H54 (cell line): ENCODE measurements at places on chromosomes 11 and 22.

DNA sequence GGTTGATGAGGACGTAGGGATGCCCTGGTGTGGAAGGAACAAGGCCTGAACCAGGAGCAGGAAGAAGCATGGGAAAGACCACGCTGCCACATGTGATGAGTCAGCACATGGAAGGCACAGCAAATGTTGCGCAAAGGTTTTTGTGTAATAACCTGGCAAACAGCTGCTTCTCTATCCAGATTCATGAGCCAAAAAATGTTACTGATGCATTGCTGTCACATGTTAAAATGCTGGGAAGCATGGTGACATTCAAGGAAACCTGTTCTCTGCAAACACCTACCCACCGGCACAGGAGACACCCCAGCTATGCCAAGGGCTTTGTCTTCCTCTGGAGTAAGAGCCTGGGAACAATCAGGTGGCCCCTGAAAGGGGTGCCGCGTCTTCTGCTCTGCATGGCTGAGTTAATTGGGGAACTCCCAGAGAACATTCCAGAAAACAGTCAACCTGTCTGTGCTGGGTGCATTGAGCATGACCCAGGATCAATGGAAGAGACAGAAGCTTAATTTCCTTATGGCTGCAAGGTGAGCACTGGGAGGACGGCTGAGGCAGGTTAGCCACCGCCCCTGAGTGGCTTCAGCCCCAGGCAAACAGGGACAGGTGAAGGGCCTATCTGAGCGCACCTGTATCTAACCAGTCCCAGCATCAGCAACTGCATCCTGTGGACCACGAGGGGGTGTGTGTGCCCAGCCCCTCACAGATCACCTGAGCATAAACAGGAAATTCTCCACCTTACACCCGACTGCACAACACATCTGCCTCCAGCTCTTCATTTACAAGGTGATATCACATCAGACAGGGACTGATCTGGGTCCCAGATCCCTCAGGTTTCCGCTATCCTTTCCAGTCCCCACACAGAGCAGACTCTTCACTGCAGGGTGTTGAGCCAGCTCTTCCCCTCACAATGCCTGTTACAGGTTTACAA, 108.4 kb downstream of the GGTLC2 start:
- DNase-seq: no peak

DNA sequence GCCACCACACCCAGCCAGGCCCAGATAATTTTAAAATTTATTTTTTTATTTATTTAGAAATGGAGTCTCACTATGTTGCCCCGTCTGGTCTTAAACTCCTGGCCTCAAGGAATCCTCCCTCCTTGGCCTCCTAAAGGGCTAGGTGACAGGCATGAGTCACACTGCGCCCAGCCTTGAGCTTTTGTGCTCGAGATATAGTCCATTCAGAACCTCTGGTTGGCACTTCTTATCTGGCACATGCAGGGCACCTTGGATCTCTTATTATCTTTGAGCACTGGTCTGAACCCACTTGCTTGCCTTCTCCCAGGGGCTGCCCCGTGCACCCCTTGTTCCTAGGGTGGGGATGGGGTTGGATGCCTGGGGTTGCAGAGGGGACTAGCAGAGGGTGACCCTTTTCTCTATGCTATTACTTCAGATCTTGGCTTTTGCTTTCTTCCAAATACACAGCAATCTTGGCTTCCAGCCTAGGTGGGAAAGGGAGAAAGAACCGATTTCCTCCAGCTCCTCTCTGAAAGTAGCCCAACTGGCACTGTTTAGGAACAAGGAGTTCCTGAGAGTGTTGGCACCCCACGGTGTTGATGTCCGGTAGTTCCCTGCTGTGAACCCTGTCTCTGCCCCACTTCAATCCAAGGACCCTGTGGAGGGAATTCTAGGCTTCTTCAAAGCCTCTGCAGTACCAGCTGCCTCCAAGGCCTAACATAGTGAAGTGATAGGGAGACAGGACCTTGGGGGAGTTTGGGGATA, 1.3 kb upstream of the SLC3A2 start:
- no peak for DNase-seq

- peak; percentile 17 for DNase-seq
Observed at GRCh38 chr11:31882951-31883392, 71.8 kb upstream of the PAX6 start.

- no peak for DNase-seq
Observed at GRCh38 chr22:22450343-22450839, 58.2 kb downstream of the ZNF280B start.

DNA sequence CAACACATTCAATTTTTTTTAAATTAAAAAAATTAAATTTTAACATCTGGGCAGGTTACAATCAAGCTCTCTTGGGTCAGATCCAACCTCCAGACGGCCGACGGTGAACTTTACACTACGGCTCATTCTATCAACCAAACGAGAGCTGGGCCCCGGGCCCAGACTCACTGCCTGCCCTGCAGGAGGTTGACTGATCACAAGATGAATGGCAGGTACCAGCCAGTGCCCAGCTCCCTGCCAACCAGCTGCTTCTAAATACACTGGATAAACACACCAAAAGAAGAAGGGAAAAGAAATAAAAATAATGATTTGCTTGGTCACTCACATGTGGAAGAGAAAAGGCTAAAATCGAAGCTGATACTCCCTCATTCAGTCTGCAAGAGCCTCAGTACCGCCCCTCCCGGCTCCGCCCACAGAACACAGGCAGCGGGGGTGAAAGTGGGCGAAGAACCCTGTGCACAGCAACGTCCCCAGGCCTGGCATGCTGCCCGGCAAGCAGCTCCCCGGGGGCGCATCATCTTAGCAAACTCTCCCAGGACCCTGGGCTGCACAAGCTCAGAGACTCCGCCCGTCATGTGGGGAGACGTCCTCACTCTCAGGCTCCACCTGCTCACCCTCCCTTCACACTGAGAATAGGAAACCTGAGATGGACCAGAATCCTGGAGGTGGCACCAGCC, 303.4 kb downstream of the SHANK2 start:
- DNase-seq: no peak

- DNase-seq: peak; percentile 33
Observed at GRCh38 chr11:128039140-128040021, 548.0 kb downstream of the ETS1 start.

DNA sequence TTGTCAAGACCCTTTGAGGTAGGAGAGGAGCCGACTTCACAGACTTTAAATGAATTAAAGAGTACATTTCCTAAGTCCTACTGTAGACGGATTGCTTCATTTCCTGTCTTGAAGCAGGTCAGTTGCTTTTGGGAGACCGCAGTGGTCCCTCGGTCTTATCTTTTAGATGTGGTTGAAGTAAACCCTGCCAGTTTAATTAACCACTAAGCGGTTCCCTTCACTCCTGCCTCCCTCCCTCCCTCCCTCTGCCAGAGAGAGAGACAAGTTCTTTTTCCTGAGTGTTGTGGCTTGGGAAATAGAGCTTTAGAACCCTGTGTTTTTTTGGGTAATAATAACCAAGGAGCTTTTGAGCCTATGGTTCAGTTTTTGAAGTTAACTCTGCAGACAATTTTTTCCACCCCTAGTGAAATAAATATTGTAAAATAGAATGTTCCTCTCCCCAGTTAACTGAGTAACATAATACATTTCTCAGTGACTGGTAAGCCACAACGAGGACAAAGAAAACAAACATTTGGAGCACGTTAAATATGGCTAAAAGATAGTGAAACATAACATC, 147.5 kb downstream of the LDLRAD3 start:
- DNase-seq: no peak

GRCh38 chr22:20138417-20138738, 6.8 kb downstream of the ZDHHC8 start:
- no peak for DNase-seq

DNA sequence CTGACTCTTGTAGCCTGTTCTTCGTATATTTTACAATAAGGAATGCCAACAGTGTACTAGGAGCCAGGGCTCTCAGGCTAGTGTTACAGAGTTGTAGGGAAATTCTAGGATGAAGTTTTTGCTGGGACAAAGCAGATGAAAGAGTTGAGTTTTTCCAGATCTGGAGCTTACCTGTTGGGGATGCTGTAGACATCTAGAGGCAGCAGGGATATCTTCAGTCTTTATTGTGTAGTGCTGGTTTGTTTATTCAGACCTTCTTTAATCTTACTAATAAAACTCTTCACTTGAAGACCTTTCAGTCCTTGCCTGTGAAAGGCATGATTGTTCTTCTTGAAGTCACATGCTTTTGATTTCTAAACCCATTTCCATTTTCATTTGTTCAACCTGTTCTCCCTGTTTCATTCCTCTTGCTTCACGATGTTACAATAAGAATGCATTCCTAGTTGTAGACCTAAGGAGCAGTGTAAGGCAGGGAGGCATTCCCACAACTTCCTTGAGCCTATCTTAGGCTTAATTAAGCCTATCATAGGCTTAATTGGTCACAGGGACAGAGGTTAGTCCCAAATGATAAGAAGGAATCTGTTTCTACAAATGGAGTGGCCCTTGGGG, 7.9 kb upstream of the SLC37A2 start:
- DNase-seq: no peak

DNA sequence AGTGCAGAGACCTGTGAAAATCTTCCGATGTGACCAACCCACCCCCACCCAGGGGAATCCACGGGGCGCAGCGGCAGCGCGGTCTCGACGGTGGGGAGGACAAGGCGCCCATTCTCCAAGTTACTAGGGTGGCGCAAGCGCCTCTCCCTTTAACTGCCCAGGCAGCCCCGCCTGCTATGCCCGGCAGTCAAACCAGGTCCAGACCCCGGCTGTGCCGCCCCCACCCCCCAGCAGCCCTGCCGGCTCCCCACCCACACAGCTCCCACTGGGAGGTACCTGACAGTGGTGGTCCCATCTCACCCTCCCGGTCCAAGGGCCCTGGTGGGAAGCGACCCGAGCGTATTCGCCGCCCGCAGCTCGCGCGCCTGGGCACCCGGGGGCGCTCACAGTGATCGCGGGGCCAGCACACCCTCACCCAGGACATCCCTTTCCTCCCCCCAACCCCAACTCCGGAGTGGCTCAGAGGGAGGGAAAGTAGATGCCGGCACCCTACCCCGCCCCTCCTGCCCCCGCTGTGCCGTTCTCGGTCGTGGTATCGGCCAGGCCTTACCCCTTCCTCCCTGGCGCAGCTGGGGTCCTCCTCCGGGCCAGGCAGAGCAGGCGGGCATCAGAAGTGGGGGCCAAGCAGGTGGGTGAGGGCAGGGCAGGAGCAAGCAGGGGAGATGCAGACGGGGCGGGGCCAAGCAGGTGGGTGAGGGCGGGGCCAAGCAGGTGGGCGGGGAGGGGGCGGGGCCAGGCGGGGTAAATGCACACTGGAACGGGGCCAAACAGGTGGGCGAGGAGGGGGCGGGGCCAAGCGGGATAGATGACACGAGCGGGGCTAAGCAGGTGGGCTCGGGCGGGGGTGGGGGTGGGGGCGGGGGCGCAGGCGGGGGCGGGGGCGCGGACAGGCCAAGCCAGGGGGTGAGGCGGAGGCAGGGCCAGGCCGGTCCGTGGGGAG, at the start of gene TRPM5:
TRPM5 (minus strand) TSS at position 634 of the 940 bp plus-strand sequence. CDS start 21,478 bp downstream, outside the sequence.
- DNase-seq: no peak

DNA sequence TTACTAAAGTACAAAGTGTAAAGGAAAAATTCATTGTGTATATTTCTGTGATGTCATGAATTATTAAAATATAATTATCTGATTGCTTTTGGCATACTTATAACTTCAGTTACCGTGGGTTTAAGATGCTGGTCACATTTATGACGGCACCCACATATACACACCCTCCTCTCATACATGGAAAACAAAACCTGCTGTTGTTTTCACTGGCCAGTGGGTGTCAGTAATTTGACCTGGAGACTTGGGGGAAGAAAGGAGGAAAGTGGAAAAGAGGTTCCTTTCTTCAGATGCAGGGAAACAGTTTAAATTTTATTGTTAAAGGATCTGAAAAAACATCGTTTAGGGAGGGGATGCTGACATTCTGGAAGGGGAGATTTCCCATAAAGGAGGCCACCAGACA, 742 bp upstream of the BBOX1 start:
- DNase-seq: no peak

DNA sequence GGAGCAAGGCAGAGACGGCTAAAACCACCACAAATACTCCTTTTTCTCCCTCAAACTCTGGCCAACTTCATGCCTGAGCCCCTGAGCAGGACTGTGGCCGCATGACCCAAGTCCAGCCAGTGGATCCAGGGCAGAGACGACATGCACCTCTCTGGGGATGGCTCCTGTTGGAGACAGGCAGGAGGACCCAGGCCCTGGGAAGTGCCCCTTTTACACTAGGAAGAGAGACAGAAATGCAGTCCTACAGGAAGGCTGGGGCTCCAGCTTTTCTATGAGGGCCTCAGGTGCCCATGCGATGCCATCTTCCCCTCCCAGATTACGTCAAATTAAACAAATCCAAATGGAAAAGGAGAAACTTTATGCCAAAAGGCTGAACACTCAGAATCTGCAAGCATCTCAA, 498.0 kb downstream of the BRD1 start:
- DNase-seq: no peak

DNA sequence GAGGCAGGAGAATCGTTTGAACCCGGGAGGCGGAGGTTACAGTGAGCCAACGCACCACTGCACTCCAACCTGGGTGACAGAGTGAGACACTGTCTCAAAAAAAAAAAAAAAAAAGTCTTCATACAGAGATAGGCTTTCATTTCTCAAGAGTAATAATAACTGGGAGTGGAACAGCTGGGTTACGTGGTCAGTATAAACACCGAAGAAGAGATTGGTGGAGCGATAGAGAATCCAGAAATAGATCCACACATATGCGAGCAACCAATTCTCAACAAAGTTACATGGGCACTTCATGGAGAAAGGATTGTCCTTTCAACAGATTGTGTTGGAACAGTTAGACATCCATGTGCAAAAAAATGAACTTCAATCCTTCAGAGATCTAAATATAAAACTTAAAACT, 24.6 kb downstream of the ZBED4 start:
- DNase-seq: no peak

DNA sequence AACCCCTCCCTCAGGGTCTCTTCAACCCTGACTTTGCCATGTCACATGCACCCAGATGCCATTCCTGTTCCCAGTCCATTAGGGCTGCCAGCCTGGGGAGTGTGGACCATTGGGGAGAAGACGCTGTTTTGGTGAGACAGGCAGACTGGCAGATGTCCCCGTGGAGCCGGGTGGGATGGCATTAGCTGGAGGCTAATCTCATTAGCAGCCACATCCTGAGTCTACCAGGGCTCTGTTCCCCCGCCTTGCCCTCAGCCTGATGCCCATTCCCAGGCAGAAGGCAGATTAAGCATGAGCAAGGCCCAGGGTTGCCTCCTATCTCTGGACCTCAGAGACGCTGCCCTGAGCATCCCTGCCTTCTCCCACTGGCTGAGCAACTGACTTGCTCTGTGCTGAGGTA, 46.4 kb upstream of the ALX4 start:
- DNase-seq: no peak

DNA sequence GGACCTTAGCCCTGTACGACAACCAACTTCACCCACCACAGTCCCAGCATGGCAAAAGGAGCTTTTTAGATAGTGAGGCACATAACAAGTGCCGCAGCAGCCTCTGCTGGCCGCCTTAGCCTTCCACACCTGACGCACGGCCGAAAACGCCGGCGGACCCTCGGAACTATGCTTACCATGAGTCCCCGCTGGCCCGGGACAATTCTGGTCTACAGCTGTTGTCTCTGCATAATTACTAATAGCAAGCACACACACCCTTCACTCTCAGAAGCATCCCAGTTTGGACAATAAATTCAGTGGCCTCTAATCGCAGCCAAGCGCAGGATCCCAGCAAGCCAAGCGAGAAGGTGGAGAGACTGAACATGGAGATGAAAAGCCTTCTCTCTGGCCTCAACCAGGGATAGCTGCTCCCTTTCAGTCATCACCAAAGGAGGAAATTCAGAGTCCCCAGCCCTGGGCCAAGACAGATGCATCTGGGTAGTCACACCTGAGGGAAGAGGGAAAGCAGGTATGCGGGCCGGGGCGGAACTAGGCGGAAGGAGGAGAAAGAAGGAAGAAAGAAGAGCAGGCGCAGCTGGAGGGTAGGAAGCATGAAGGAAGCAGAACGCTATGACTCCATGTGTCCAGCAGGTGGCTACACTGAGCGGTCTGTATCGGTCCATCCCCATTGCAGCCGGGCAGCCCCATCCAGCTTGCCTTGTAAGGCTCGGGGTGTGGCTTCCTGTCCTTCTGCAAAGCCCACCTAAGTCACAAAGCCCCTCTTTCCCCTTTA, 40.3 kb downstream of the BUD13 start:
- peak; percentile 36 for DNase-seq
